ENCODE measurements at places on chromosomes 16 and 17.

GRCh38 chr16:75271441-75272096 is 20.1 kb upstream of the BCAR1 start:
- no peak overlapping the region for H3K4me3 ChIP-seq
- H3K36me3 ChIP-seq: no peaks in the 10 kb centered on the region
- no peaks in the 10 kb centered on the region for H3K27me3 ChIP-seq
- H3K27ac ChIP-seq: no peak overlapping the region

DNA sequence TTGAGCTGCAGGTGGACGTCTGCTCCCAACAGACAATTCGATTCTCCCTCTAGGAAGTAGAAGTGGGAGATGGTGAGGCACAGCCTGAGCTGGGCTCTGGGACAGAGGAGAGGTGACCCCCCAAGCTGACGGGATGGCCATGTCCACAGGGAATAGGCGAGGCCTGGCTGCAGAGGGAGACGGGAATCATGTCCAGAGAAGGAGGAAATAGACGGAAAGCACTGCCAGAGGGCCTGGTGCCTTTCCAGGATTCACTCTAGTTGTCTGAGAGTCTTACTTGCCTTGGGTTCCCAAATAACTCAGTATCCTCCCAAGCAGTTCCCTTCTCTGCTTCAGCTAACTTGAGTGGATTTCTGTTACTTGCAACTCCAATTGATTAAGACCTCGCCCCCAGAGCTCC is 4.3 kb upstream of the CRISPLD2 start:
- H3K27ac ChIP-seq: peak overlapping the region; percentile 53
- H3K4me1 ChIP-seq: peaks cover 21% of the 10 kb centered on the region
- H3K27me3 ChIP-seq: no peaks in the 10 kb centered on the region

GRCh38 chr17:75371339-75371738 is 34.1 kb downstream of the GRB2 start:
- H3K27ac ChIP-seq: no peak overlapping the region
- H3K36me3 ChIP-seq: peaks cover 12% of the 10 kb centered on the region
- H3K27me3 ChIP-seq: no peaks in the 10 kb centered on the region
- no peak overlapping the region for H3K4me3 ChIP-seq
- peaks cover 69% of the 10 kb centered on the region for H3K4me1 ChIP-seq
- ATAC-seq: no peak

GRCh38 chr17:32523017-32523680 is 36.4 kb downstream of the CDK5R1 start:
- ATAC-seq: no peak
- peaks cover 20% of the 10 kb centered on the region for H3K4me1 ChIP-seq

DNA sequence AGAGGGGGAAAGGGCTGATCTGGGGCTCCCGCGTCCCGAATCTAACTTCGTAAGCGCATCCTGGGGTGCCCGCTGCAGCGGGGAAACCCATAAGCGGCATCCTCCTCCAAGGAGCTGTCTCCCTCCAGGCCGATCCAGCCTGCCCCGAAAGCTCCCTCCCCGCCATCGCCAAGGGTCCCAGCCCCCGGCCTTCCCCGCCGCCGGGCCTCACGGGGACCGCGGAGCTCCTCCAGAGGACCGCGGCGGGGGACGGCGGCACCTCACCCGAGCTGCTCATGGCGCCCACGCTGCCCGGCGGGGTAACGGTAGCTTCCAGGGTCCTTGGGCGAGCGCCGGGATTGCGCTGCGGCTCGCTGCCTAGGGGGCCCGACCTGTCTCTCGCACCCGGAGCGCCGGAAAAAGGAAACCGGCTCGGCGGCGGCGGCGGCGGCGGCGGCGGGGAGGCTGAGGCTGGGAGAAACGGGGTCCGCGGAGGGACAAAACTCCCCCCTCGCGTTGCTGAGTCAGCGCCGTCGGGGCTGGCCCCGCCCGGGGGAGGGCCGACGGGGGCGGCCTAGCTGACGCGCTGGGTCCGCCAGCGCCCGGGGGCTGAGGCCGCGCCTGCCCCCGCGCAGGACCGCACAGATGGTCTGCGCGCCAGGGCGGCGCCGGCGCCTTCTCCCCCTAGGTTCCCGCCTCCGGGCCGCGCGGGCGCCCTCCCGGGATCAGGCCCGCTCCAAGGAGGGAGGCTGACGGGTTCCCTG is at the start of gene BLMH:
Gene BLMH (minus strand): TSS at position 402 of the 743 bp plus-strand sequence. CDS start 125 bp downstream, at position 277.
- peaks cover 7% of the 10 kb centered on the region for H3K4me1 ChIP-seq
- peak within 1 kb of the TSS; percentile 95 for H3K4me3 ChIP-seq
- peak; percentile 97 for ATAC-seq
- H3K27me3 ChIP-seq: no peaks in the 10 kb centered on the region

- peaks cover 63% of the 10 kb centered on the region for H3K36me3 ChIP-seq
- H3K27me3 ChIP-seq: no peaks in the 10 kb centered on the region
- no peak for ATAC-seq
- no peak overlapping the region for H3K27ac ChIP-seq
- H3K4me1 ChIP-seq: no peaks in the 10 kb centered on the region
Observed at GRCh38 chr17:78673395-78673794, 96.2 kb upstream of the DNAH17 start.

GRCh38 chr17:43176119-43176570 is 5.1 kb downstream of the NBR1 start:
- no peak for ATAC-seq
- peak overlapping the region; percentile 43 for H3K27ac ChIP-seq
- no peak overlapping the region for H3K4me3 ChIP-seq
- H3K27me3 ChIP-seq: no peaks in the 10 kb centered on the region

DNA sequence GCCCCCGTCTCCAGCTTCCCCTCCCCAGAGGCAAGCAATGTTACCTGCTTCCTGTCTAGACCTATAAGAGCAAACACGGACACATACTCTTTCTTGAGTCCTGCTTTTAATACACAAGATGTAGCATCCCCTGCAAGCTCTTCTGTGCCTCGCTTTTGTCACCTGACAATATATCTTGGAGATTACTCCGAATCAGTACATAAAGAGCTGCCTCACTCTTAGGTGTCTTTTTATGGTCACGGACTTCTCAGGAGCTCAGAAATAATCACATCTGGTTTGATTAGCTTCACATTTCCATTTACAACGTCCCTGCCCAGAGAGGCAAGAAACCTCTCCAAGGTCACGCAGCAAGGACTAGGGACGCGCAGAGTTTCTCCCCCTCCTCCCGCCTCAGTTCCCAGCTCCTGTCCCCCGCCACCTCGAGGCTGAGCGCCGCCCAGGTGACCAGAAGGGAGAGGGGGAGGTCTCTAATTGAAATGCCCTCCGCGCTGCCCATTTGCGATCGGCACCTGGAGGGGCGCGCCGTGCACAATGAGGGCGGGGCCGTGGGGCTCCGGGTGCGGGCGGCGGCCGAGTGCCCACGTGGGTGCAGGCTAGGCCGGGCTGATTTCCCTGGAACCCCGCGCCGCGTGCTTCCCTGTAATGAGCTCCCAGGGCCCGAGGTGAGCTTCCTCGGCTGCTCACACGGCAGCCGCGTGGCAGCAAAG is 13.8 kb upstream of the SEZ6 start:
- ATAC-seq: no peak
- no peak overlapping the region for H3K27ac ChIP-seq
- H3K4me1 ChIP-seq: peaks cover 3% of the 10 kb centered on the region

GRCh38 chr17:69117855-69118784 is 23.6 kb downstream of the ABCA6 start:
- no peak overlapping the region for H3K27ac ChIP-seq
- H3K4me3 ChIP-seq: no peak overlapping the region
- H3K4me1 ChIP-seq: peaks cover 21% of the 10 kb centered on the region
- ATAC-seq: no peak
- H3K36me3 ChIP-seq: no peaks in the 10 kb centered on the region
- no peaks in the 10 kb centered on the region for H3K27me3 ChIP-seq

DNA sequence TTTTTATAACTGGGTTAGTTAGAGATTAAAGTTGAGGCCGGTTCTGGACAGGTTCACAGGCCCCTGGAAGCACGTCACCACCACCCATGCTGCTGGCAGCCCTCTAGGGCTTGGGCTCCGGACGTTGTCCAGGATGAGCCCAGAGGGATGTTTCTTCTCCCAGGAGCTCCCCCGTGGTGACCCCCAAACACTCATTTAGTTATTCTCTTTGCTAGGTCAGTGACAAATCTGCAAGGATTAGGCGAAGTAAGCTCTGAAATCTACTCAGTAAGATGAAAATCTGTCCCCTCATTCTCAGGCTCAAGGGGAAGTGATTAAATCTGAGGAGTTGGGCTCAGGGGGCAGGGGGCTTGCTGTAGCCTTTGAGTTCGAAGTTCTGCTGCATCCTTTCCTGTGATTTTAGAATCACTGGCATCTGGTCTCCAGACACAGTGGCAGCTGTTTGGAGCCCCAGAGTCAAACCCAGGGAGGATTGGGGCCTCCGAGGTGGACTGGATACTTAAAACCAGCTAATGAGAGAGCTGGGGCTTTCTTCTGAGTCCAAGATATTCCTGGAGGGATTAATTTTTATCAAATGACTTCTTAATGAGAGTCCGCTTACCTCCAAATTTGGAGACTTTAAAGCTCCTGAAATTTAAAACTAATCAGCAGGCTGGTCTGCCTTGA is 49.2 kb upstream of the HS3ST2 start:
- no peaks in the 10 kb centered on the region for H3K4me1 ChIP-seq
- H3K36me3 ChIP-seq: no peaks in the 10 kb centered on the region

DNA sequence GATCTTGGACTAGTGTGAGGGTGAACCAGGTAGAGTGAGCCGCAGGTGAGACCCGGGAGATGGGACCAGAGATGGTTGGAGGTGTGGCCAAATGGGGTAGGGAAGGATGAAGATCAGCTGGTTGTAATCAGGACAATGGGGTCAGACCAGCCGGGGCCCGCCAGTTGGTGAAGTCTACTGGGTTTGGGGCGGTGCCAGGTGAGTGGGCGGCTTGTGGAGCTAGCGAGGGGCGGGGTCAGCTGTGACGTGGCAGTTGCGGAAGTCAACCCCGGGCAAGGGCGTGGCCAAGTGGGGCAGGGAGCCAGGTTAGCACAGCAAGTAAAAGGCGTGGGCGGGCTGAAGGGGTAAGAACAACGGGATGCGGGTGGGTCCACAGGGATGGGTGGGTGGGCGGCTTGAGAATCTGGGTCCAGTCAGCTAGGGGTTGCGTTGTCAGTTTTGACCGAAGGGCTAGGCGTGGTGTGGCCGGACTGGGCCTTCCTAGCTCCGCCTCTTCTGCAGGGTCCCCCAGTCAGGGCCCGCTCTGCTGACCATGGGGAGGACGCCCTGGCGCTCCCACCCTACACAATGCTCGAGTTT is 25.5 kb upstream of the ALKBH5 start:
- peak overlapping the region; percentile 76 for H3K27ac ChIP-seq
- H3K4me3 ChIP-seq: peak overlapping the region; percentile 32
- peaks cover 32% of the 10 kb centered on the region for H3K4me1 ChIP-seq
- H3K27me3 ChIP-seq: no peaks in the 10 kb centered on the region

GRCh38 chr17:8451933-8452614 is 16.4 kb downstream of the NDEL1 start:
- no peak overlapping the region for H3K27ac ChIP-seq
- peaks cover 93% of the 10 kb centered on the region for H3K36me3 ChIP-seq
- H3K4me3 ChIP-seq: no peak overlapping the region

DNA sequence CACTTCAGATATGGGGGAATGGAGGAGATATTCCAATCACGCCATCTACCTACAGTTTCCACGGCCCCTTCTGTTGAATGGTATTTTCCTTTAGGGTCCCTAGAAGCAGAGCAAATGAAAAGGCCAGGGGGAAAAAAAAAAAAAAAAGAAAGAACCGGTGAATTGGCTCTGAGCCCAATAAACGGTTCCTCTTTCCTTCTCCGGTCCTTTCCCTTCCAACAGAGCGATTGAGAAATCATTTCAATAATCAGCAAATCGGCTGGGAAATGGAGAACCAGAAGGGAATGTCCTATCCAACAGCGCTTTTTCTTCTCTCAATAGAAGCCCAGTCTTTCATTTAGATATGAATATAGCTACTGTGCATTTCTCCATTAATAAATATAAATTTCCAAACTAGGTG is 26.8 kb upstream of the HOXB13 start:
- H3K36me3 ChIP-seq: no peaks in the 10 kb centered on the region
- peaks cover 100% of the 10 kb centered on the region for H3K27me3 ChIP-seq
- no peak for ATAC-seq
- no peak overlapping the region for H3K27ac ChIP-seq
- peaks cover 30% of the 10 kb centered on the region for H3K4me1 ChIP-seq

- H3K4me1 ChIP-seq: no peaks in the 10 kb centered on the region
- H3K27me3 ChIP-seq: peaks cover 40% of the 10 kb centered on the region
- no peaks in the 10 kb centered on the region for H3K36me3 ChIP-seq
- no peak for ATAC-seq
- no peak overlapping the region for H3K27ac ChIP-seq
- no peak overlapping the region for H3K4me3 ChIP-seq
Observed at GRCh38 chr16:85759136-85759535, 8.2 kb upstream of the C16orf74 start.

DNA sequence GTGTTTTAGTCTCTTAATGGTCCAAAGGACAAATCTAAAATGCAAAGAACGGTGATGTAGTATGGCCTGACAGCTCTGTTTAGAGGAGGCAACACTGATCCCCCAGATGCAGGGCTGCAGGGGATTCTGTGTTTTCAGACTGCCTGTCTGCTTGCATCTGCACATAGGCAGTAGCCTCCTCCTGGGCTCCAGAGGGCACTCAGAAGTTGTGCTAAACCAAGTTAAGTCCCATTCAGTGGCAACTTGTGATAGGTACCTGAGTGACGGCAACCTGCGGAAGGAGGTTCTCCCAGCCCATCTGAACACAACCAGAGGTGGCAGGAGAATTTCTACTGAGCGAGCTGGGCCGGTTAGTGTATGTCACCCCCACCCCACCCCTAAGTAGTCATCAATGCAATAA is 9.9 kb downstream of the HAS3 start:
- no peaks in the 10 kb centered on the region for H3K4me1 ChIP-seq
- H3K27ac ChIP-seq: no peak overlapping the region
- ATAC-seq: no peak
- no peaks in the 10 kb centered on the region for H3K36me3 ChIP-seq

DNA sequence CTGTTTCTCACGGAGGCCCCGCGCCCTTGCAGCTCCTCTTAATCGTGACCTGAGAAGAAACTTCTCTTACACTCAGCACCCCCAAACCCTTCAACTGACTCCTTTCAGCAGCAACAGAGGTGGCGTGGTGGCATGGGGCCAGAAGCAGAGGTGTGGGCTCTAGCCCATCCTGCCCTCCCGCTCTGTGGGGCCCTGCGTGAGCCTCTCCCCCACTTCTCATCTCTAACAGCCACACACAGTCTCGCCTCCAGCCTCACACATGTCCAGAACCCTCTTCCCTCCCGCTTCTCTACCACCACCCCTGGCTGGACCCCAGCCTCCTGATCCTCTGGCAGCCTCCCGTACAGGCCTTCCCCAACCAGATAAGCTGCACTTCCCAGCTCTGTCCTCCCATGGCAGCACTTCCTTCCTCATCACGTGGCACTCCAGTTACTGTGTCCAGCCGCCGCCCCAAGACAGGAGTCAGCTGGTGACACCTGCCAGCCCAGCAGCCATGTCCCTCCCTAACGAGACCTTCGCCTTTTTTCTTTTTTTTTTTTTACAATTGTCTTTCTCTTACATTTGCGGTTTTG is 30.5 kb downstream of the NSMCE1 start:
- ATAC-seq: no peak
- H3K36me3 ChIP-seq: no peaks in the 10 kb centered on the region
- no peak overlapping the region for H3K4me3 ChIP-seq
- H3K27me3 ChIP-seq: no peaks in the 10 kb centered on the region

- no peak for ATAC-seq
- H3K27me3 ChIP-seq: no peaks in the 10 kb centered on the region
- no peak overlapping the region for H3K4me3 ChIP-seq
- H3K27ac ChIP-seq: no peak overlapping the region
Observed at GRCh38 chr16:64390102-64390501, 731.8 kb downstream of the CDH11 start.

- no peaks in the 10 kb centered on the region for H3K27me3 ChIP-seq
- no peak overlapping the region for H3K4me3 ChIP-seq
- H3K4me1 ChIP-seq: no peaks in the 10 kb centered on the region
- H3K27ac ChIP-seq: no peak overlapping the region
- ATAC-seq: no peak
Observed at GRCh38 chr16:76287466-76287865, 10.3 kb downstream of the CNTNAP4 start.

- no peak for ATAC-seq
- peaks cover 7% of the 10 kb centered on the region for H3K4me1 ChIP-seq
- H3K36me3 ChIP-seq: peaks cover 35% of the 10 kb centered on the region
Observed at GRCh38 chr16:31711344-31711845, 162.2 kb upstream of the ZNF267 start.

All from gastroesophageal sphincter (tissue), 4 donors.